ENCODE measurements at places on chromosomes 4 and X.

GRCh38 chr4:98899277-98899676, 29.7 kb downstream of the EIF4E start:
- DNase-seq, result no peak

DNA sequence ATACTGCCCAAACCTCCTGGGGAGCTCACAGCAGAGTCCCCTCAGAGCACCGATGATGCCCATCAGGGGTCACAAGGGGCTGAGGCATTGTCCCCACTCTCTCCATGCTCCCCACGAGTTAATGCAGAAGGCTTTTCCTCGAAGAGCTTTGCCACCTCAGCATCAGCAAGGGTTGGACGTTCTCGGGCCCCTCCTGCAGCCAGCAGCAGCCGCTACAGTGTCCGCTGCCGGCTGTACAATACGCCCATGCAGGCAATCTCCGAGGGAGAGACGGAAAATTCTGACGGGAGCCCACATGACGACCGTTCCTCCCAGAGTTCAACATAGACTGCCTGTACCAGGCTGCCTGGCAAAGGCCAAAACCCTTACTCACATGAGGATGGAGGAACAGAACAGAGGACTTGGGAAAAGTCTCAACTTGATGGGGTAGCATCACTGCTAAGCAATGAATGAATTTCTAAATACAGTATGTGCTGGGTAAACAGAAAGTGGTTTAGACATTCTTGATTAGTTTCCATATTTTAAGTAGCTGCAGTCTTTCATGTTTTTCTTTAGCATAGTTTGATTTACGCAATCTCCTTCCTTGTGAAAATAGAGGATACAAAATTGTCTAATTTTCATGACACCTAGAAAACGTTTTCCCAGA, 5.0 kb upstream of the SCML1 start:
- DNase-seq, result no peak

DNA sequence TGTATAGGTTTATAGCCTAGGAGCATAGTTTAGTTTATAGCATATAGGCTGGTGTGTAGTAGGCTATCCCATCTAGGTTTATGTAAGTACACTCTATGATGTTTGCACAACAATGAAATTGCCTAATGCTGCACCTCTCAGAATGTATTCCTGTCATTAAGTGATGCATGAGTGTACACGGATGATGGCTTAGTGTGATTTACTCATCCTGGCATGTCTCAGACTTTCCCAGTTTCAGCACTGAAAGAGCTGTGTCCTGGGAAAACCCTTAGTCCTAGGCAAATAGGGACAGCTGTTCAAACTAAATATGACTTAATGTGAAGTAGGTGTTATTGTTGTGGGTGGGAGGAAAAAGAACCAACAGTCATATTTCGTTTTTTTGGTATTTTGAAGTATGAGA, 264.9 kb upstream of the MAGEB18 start:
- DNase-seq, result no peak

- no peak for DNase-seq
Observed at GRCh38 chr4:180827232-180828009, 1415.8 kb upstream of the TENM3 start.

DNA sequence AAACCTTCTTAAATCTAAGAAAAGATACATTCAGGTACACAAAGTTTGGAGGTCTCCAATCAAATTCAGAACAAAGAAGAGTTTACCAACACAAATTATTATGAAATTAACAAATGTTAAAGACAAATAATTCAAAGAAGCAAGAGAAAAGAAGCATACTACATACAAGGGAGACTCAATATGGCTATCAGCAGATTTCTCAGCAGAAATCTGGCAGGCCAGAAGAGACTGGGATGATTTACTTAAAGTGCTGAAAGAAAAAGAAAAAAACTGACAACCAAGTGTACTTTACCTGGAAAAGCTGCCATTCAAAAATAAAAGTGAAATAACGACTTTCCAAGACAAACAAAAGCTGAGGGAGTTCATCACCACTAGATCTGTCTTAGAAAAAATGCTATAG, 64.4 kb upstream of the HTR2C start:
- no peak for DNase-seq

DNA sequence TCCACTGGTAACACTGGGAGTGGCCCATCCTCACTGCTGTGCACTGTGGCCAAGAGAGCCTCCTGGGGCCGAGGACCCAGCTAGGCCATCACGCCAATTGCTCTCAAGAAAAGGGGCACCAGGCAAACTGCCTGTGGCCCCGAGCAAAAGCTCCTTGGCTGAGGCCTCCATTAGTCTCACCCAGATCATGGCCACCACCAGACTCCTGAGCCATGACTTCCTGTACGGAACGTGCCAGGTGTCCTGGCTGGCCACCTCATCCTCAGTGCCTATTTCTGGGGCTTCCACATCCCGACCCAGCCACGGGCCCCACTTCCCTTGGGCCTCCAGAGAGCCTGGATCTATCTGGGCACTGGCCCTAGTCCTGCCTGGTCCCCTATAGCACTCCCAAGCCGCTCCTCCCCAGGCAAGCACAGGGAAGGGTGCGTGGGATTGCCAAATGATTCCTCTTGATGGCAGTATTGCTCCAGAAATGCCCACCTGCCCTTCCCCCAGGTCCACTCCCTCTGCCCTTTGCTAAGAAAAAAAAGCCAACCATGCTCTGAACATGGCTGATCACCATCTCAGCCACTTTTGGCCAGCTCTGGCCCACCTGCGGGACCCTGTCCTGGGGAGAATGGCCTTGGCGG, 212.6 kb upstream of the AGTR2 start:
- peak; percentile 3 for DNase-seq

DNA sequence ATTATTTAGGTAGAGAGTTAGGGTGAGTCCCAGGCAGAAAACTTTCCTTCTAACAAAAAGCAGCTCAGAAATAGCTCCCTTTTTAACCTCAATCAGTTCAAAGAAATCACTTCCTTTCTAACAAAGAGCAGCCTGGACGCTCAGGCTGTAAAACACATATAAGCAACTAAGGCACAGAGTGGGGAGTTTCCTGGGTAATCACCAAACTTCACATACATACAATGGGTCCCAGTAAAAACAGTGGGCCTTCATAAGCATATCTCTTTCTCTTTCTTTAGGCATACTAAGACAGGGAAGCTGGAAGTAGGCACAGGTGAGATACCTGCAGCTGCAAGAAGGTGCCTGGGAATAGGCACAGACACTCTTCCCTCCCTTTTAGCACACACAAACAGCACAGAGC, 4.9 kb upstream of the NAF1 start:
- DNase-seq, result no peak

DNA sequence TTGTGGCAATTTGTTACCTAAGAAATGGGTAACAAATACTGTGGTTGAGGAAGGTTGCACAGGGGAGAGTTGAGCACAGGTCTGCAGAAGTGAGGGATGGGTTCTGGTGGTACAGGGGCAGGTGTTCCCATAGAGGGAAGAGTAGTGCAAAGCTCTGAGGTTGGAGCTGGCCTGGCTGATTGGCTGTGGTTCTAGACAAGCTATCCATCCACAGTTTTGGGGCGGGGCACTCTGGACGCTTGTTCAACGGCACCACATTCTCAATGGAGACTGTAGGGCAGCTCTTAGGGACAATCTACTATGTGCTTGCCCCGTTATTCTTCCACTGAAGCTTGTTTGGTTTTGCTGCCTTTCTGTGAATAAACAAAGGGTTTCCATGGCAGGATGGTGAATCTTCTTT, 35.4 kb downstream of the NAT8L start:
- no peak for DNase-seq

DNA sequence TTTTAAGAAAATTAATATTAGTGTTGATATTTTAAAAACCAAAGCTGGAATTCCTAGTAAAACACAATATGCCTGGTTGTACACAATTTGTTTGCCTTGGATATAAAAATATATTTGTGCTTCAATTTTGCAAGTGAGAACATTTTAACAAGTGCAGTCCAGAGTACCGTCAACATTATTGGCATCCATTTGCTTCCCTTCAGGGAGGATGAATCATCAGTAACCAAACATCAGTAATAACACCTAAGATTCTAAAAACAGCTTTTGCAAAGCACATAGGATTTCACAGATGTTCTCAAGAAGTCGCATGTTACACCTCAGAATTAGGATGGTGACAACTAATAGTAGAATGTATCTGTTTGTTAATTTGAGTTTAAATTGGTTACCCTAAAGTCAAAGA, 262.6 kb upstream of the BMP3 start:
- DNase-seq, result no peak

- DNase-seq, result no peak
Observed at GRCh38 chrX:105701310-105702052, 120.9 kb upstream of the NRK start.

- no peak for DNase-seq
Observed at GRCh38 chrX:17846045-17846444, 15.1 kb downstream of the RAI2 start.

- no peak for DNase-seq
Observed at GRCh38 chr4:159592898-159593556, 490.1 kb downstream of the RAPGEF2 start.

GRCh38 chr4:149294601-149295000, 521.0 kb downstream of the IQCM start:
- no peak for DNase-seq
